Hematopoietic multipotent progenitor cell treated with erythropoietin and hydrocortisone succinate and interleukin-3 and kit ligand, for 15 days (in vitro differentiated cells): ENCODE measurements at places on chromosomes 7 and 10.

DNA sequence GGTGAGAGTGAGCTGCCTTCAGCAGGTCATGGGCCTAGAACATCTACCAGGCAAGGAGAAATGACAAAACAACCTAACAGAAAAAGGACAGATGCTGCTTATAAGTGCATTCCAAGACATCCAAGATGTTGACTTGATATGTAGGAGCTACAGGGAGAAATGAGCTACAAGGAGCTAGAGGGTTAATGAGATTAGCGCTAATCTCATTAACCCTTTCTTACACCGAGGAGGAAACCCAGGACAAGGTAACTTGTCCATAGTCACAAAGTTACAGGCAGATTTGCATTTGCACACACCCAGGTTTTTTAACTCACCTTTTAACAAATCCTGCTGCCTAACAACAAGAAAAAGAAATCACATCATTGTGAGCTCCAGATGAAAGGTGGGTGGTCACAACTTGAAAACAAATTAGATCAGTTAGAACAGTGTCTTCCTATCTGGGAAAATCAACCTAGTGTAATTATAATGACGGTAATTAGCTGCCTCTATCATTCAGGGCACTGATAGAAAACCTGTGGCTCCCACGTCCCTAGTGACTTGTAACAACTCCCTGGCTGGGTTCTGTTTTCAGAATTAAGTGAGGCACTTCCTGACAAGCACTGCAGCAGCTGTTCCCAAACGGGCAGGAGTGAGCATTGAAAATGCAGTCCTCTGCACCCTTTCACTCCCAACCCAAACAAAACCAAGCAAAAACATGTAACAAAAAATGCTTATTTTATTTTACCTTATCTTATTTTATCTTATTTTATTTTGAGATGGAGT lies 5.7 kb downstream of the KIAA1549 start:
- DNase-seq = no peak

DNA sequence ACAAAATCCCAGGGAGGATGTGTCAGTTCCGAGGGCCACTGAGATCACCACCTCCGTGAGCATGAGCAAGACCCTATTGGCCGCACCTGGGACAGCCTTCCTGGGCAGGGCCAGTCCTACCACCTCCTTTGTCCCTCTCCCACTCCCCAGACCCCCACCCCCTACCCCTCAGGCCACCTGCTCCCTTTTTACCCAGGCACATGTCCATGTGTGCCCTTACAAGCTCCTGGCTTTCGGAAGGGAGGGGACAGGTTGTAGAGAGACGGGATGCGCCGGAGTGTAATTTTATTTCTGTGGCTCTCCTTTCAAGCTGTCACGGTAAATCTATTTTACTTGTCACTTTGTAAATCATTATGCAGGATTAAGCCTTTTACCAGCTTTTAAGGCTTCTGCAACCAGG lies 20.9 kb downstream of the ZMIZ1 start:
- no peak for DNase-seq

DNA sequence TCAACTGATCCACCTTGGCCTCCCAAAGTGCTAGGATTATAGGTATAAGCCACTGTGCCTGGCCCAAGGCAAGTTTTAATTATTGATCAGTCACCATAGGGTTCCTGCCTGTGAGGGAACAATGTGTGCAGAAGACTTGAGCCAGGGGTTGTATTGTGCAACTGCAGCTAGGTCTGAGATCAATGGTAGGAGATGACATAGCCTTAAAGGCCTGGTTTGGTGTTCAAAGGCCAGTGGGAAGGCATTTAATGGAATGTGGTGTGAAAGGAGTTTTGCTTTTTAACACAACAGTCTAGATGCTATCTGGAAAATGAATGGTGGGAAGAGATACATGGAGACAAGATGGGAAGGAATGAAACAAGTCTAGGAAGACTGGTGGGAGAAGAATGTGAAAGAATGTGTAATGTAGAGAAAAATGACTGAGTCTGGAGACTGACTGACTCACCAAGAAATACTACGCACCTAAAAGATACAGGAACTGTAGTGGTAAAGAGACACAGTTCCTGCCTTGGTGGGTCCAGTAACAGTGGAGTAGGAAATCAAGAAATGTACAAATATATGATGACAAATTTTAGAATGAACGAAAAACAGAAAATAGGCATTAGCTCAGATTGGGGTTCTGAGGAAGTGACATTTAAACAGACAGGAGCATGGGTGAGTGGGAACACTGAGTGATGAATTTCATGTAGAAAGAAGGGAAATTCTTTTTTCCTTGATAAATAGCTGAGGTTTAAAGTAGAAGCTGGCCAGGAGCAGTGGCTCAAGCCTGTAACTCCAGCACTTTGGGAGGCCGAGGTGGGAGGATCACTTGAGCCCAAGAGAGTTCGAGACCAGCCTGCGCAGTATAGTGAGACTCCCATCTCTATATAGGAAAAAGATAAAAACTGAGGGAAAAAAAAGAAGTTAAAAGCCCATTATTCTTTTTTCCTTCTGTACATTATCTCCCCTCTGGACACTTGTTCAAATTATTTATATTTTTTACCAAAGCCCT lies 9.4 kb downstream of the HNRNPF start:
- DNase-seq = no peak

- no peak for DNase-seq
These were observed 48.3 kb downstream of the ALOX5 start for GRCh38 chr10:45422207-45422865.

- DNase-seq = no peak
These were observed 25.0 kb downstream of the PILRA start for GRCh38 chr7:100398239-100398638.

DNA sequence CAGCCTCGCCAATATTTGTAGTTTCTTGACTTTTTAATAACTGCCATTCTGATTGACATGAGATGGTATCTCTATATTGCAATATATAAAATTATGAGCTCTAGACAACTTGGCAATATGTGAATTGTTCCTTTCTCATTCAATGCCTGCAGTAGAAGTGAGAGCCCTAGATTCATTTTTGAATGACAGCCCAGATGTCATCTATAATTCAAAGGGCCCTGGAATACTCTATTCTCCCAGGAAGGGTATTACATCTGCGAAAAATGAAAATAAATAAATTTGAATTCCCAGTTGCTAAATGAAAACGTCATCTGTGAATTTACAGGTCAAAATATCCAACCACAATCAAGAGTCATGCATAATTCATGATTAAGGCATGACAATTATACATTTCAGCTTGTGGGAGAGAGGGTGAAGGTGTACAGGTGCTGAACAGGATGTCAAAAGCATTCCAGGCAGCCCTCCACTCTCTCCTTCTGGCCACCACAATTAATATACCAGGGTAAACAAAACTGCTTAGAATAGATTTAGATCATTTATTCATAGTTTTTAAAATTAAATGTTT lies 1147.3 kb downstream of the XPNPEP1 start:
- no peak for DNase-seq

GRCh38 chr7:11931307-11931706 lies 99.3 kb upstream of the THSD7A start:
- DNase-seq = no peak
